ENCODE measurements at places on chromosomes 4 and X.

GRCh38 chr4:78033861-78034260 is 23.3 kb upstream of the FRAS1 start:
- H3K4me1 ChIP-seq, result no peaks in the 10 kb centered on the region
- no peaks in the 10 kb centered on the region for H3K36me3 ChIP-seq
- no peak overlapping the region for H3K4me3 ChIP-seq
- no peak for DNase-seq

DNA sequence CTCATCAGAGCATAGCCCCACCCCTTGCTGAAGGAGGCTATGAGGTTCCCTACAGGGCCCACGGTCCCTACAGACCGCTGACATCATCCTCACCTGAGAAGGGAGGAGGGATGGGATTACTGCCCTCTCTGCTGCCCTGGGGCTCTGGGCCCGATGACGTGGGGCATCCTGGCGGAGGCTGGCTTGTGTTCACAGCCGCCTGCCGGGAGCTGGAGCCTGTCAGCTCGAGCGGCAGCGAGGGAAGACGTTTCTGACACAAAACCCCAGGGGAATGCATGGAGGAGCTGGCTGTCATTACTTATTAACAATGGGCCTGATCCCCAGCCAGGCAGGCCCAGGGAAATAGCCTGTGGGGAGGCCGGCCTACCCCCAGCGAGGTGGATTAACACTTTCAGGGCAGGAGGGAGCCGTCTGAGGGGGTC is 106.6 kb upstream of the ATP6AP2 start:
- H3K27ac ChIP-seq, result peak overlapping the region; percentile 97
- peak overlapping the region; percentile 41 for H3K4me3 ChIP-seq
- no peaks in the 10 kb centered on the region for H3K36me3 ChIP-seq
- peak; percentile 37 for DNase-seq

GRCh38 chr4:5469151-5469775 is 239.1 kb downstream of the EVC2 start:
- no peak overlapping the region for H3K4me3 ChIP-seq
- no peaks in the 10 kb centered on the region for H3K36me3 ChIP-seq
- no peaks in the 10 kb centered on the region for H3K4me1 ChIP-seq
- H3K27ac ChIP-seq, result no peak overlapping the region
- no peak for DNase-seq

DNA sequence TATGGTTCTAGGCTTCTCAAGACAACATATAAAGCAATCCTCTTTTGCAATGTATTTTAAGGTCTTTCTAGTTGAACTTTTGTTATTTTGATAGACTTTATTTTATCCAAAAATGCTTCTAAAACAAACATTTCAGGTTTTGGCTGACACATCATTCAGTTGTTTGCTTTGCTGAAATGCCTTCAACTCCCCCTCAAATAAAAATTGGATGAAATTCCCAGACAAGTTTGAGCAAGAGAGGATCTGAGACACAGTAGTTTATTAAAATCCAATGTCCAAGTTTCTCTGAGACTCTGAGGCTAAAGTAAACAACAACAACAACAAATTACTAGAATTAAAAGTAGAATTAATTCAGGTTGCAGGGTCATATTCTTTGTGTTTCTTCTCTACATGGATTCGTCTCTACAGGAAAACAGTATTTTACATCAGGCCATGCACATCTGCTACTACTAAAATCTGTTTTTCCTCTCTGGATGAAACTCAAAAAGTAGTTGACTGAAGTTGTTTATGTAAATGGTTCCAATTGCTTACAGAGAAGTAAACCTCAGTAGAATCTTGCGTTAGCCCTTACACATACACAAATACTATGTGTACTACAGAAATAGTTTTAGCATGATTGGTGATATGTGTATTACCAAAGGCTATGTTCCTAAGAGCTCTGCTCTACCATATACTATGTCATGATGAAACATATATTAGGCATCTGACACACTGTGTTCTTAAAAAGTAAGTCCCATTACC is 64.9 kb downstream of the PRSS12 start:
- no peaks in the 10 kb centered on the region for H3K36me3 ChIP-seq
- DNase-seq, result no peak
- H3K4me3 ChIP-seq, result no peak overlapping the region
- no peaks in the 10 kb centered on the region for H3K27me3 ChIP-seq

GRCh38 chrX:102976793-102977495 is 39.9 kb downstream of the RAB40AL start:
- no peak overlapping the region for H3K27ac ChIP-seq
- DNase-seq, result no peak
- H3K36me3 ChIP-seq, result peaks cover 6% of the 10 kb centered on the region
- no peak overlapping the region for H3K4me3 ChIP-seq
- H3K4me1 ChIP-seq, result peaks cover 6% of the 10 kb centered on the region
- no peaks in the 10 kb centered on the region for H3K27me3 ChIP-seq

All from progenitor cell of endocrine pancreas (in vitro differentiated cells).